ENCODE measurements at places on chromosomes 16 and 17.

- peak; percentile 94 for DNase-seq
These were observed 717 bp downstream of the UBE2Z start for GRCh38 chr17:48908853-48909394.

DNA sequence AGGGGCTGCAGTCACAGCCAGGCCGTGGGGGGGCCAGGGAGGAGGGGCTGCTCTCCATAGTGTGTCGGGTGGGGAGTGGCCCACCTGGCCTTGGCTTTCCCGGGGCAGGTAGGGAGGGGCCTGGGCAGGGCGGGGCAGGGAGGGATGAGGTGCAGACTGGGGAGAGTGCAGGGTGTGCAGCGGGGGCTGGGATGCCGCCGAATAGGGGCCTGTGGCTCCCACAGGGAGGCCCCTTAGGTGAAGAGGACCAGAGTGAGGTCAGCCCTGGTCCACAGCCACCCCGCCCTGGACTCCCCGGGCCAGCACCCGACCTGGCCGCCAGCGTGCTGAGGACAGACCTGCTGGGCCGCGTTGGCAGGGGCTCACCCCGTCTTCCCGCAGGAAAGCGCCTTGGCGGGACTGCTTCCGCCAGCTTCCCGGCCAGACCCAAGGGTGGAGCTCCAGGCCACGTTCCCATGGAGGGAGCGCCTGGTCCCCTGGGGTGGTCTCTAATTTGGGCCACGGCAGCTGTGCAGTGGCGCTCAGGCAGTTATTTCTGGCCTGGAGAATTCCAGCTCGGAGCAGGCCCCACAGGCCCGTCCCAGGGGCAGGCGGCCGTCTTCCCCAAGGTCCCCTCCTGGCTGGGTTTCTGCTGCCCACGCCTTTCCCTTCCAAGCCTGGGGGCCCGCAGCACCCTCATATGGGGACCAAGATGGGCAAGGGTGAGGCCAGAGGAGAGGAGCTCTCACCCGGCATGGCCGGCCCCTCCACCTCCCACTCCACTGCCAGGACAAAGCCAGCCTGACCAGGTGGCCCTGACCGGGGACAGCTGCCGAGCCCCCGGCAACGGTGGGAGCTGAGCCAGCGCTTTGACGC, 27.9 kb downstream of the CACNA1H start:
- no peak for DNase-seq

DNA sequence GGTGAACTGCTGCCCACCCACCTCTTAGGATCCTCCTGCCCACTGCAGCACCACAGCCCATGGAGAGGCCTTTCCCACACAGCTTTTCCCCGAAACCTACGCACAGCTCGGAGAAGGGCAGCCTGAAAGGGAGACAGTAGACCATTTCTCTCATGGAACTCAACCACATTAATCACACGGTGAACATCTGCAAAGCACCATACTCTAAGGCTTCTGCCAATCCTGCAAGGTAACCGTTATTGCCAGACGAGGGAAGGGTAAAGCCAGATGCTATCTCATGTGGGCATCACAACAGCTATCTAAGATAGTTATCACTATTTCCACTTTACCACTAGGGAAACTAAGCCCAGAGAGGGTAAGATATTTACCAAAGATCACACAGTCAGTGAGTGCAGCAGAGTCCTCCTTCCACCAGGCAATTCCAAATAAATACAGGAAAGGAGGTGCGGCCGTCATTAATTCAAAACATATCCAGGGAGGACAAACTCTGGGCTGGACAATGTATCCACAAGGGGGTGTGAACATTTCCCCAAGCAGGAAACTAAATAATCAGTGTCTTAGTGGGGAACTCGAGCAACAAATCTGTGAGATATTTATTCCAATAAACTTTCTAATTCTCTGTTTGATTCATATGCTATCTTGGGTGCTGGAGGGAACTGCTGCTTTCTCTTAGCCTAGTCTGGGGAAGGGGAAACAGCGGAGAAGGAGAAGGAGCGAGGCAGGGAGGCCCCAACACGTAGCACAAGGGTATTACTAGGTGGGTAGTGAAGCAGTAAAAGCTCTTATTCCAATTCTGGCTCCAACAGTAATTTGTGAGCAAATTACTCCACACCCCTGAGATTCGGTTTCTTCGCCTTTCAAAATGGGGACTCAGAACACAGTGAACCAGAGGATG, 723 bp downstream of the TMEM186 start:
- DNase-seq: no peak

DNA sequence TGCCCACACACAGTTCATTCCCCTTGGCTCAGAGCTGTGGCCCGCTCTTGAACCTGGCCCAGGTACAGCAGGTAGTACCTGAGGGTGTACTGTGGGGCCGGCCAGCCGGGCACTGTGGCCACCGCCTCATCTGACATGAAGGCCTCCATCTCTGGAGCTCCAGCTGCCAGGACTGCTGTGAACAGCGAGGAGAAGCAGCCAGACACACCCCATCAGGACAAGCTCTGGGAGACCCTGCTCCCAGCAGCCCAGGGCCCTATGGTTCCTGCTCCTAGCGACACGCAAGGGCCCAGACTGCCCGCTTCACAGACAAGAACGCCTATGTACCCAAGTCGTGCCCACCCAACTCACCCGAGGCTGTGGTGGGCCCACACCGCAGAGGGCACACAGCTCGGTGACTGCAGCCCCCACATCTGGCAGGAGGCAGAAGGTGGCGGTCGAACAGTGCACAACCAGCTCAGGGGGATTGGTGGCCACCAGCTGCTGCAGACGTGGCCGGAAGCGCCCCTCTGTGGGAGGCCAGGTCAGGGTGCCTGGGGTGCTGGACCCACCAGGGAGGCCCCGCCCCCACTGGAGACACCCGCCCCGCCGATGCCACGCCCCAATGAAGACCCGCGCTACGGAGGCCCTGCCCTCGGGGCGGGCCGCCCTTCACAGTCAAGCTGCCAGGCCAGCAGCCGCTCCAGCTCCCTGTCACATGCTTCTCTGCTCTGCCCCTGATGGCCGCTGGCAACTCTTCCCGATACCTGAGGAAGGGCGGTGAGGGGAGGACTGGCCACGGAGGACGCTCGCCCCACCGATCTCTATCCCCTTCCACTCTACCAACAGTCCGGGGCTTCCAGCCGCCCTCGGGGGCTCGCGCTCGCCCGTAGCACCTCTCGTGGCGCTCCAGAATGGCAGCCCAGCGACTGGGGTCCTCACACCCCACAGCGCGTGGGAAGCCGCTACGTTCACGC, 1.1 kb upstream of the STUB1 start:
- peak; percentile 50 for DNase-seq

DNA sequence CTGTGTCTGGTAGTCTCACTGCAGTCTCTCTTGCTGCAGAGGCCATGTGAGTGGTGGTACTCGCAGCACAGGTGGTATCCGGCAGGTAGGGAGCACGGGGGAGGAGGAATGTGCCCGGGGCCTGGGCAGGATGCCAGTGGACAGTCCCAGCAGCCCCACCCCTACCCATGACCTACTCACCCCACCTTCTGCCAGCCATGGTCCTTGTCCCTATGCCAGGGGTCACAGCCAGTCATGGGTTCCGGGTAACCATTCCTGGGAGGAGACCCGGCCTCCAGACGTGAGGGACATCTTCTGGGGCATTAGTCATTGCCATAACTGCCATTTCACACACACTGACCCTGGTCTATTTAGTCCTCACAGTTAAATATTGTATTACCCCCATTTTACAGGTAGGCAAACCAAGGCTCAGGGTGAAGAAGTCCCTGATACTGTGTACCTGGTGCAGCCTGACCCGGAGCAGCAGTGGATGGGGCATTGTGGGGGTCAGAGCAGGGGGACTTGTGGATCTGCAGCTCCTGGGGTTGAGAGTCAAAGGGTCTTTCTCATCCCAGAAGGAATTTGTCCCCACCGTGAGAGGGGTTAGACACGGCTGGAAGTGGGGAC, 58.8 kb upstream of the TAC4 start:
- no peak for DNase-seq

GRCh38 chr16:54313789-54314188, 27.2 kb upstream of the IRX3 start:
- no peak for DNase-seq

- no peak for DNase-seq
These were observed 43.7 kb upstream of the GOSR1 start for GRCh38 chr17:30433514-30433913.

DNA sequence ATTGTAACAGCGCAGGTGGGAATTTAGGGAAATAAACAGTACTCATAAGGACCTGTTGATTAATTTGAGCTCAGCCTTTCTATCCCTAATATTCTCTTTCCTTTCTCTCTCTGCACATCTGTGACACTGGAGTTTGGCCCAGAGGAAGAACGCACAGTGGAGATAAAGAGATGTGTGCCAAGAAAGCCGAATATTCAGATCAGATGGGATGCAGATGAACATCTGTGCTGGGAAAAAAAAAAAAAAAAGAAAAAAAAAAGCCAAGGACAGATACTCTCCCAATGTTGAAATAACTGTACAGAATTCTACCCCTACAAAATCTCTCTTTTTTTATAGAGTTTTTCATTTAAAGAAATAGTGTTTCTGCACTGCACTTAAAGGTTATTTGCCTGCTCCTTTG, 485.4 kb downstream of the KCNJ2 start:
- DNase-seq: no peak

DNA sequence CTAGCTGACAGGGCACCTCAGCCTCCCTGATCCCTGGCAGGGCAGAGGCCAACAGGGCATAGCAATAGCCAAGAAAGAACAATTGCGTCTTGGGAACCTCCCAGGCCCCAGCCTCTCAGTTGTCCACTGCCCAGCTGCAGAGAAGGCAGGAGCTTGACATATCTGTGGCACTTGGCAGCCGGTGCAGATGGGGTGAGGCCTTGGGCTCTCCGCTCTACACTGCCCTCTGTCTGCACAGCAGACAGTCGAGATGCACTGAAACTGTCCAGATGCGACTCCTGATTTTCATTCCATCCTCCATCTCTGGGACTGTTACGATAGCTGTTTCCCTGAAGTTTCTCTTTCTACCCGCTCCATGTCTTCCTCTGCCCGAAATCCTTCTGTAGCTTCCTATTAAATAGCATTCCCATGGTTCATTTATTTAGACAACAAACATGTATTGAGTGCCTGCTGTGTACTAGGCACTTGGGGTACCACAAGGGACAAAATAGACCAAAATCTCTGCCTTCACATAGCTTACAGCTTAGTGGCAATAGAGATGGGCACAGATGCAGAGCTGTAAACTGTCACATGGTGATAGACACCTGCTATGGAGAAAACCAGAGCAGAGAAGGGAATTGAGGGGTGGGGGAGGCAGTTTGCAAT, 3.3 kb downstream of the POLR3E start:
- DNase-seq: peak; percentile 59

GRCh38 chr17:6661464-6661848, 9.9 kb downstream of the C17orf100 start:
- no peak for DNase-seq

DNA sequence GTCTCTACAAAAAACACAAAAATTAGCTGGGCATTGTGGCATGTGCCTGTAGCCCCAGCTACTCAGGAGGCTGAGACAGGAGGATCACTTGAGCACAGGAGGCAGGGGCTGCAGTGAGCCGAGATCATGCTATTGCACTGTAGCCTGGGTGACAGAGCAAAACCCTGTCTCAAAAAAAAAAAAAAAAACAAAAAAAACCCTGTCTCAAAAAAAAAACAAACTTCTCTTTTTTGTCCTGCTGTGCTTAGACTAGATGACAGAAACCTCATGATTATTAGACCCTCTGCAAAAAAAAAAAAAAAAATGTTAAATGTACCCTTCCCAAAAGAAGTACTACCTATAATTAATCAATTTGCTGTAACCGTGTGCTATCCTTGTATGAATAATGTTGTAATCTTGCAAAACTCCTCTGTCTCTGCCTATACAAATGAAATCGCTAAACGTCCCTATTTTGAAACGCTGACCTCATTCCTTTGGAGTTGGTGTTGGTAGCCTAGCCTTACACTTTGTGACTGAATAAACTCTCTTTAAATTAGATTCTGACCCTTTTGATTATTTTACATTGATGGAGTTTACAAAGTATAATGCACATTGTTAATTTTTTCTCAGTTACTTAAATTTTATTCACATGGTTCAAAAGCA, 13.6 kb upstream of the DHRS7B start:
- no peak for DNase-seq

- DNase-seq: no peak
These were observed 401.4 kb downstream of the GRIN2A start for GRCh38 chr16:9780831-9781230.

- DNase-seq: no peak
These were observed 148.7 kb upstream of the HS3ST2 start for GRCh38 chr16:22665048-22665797.

DNA sequence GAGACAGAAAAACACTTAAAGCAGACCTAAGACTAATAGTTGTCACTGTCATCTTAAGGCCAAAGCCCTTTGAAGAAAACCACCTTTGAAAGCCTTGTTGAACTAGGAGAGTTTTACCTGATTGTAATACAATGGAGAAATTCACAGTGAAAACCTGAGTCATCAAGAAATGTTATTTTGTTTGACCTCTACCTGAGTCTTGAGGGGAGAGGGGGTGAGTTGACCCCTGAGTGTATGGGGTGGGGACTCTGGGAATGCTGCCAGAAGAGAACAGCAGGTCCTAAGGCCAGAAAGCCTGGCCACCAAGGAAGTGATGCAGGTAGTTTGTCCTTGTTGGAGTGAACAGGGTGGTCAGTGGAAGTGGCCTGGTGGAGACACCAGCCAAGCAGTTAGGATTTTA, 204.3 kb downstream of the SPECC1 start:
- no peak for DNase-seq

- no peak for DNase-seq
These were observed 902 bp upstream of the DHRS7B start for GRCh38 chr17:21125862-21126261.

DNA sequence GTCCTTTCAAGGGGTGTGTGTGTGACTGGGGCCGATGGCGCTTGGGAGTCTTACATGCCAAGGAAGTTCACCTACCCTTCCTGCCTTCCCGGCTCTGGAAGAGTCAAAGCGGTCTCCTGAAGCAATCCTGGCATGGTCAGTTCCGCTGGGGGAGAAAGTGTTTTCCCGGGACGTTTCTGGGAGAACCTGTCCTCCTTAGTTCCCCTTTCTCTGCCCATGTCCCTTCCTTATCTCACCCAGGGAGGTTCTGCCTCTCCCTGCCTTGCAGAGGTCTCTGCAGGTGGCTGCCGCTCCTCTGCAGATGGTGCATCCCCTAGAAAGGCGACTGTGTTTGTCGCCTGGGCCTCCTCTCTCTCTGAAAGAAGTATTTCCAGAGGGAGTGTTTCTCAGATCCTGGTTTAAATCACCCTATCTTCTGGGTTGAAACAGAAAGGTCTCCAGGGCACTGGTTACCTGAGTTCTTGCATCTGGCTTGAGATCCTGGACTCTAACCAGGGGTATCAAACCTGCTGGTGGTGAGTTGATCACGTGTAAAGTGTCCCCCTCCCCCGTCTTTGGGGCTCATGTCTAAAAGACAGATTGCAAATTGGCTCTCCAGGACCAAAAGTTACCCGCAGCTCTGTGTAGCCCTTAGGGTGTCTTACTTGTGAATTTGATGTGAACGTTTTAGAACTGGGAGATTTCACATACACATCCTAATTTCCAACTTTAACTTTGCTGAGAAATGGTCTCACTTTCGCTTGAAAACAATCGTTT, 1.9 kb downstream of the PRKCB start:
- DNase-seq: no peak

GRCh38 chr16:83298541-83298940, 509.2 kb upstream of the HSBP1 start:
- DNase-seq: no peak
